ENCODE measurements at places on chromosomes 7 and 10.

- DNase-seq, result no peak
Measured at GRCh38 chr10:95579835-95580535, 18.8 kb upstream of the SORBS1 start.

- no peak for DNase-seq
Measured at GRCh38 chr10:35276889-35277288, 59.4 kb upstream of the CCNY start.

DNA sequence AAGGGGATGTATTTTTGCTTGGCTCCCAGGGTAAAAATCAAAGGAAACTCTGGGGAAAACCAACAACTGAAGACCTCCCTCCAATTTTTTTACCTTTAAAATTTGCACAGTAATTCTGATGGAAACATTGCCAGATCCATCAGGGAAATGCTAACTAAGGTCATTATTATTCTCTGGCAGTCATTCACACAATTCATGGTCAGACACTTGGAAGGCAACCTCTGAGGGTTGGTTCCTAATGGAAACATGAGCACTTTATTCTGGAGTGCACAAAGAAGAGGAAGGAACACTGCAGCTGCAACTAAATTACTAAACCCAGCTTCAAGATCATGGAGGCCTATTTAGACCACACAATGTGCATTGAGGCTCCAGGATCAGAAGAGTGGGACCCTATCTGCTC, 34.2 kb downstream of the SRI start:
- no peak for DNase-seq

- no peak for DNase-seq
Measured at GRCh38 chr10:122955892-122956291, 1.9 kb upstream of the C10orf88 start.

DNA sequence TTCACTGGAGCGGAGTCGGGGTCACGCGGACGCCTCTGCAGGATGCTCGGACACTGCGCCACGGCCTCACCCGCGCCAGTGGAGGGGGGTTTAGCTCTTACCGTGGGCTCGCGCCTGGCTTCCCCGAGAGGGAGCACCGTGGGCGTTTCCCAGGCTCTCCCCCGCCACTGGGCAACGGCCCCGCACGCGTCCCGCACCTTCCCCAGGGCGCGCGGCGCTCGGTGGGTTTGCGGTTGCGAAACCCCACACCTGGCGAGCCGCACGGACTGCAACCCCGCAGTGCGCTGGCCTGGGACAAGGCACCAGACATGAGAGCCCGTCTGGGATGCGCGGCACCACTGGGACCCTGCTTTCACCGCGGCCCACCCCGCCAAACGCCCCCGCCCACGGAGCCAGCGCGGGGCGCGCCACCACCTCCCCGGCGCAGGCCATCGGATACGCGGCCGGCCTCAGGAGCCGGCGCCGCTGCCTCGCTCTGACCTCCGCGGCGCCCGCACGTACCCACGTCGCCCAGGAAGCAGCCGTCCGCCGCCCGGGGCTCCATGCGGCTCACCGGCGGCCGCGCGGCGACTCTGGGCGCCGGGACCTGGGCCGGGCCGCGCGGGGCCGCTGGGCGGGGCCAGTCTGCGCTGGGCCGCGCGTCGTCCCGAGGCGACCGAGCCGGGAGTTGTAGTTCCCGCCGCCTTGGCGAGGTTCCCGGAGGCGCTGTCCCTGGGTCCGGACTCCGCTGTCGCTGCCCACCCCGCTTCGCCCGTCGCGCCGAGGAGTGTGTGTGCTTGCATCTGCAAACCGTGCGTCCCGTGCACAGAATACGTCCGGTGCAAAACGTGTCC, at the start of gene ASB13:
ASB13 (minus strand) TSS at position 588 of the 833 bp plus-strand sequence; CDS start at position 544, 44 bp downstream.
- peak; percentile 63 for DNase-seq

DNA sequence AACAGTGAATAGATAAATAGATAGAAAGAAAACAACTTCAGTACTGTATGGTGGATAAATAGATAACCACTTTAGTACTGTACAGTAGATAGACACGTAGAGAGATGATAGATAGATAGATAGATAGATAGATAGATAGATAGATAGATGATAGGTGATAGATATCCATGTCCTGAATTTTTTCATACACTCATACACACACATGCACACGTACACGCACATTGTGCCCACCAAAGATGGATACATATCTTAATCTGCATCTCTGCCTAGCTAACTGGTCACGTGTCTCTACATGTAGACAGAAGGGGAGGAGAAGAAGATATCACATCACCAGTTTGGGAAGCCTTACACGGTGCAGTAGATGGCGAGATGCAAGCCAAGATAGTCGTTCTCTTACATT, 99.2 kb downstream of the ARID5B start:
- no peak for DNase-seq

DNA sequence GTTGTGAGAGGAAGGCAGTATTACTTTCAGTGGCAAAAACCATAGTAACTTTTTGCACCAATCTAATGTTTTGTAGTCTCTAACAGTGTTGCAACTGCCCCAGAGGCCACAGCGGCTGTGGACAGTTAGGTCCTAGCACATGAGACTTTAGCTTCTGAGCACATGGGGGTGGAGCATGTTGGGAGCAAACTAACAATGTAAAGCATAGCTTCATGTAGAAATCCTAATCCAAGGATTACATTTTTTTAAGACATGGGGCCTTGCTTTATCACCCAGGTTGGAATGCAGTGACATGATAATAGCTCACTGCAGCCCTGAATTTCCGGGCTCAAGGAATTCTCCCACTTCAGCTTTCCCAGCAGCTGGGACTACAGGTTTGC, 49.0 kb downstream of the LAMB1 start:
- DNase-seq, result no peak

DNA sequence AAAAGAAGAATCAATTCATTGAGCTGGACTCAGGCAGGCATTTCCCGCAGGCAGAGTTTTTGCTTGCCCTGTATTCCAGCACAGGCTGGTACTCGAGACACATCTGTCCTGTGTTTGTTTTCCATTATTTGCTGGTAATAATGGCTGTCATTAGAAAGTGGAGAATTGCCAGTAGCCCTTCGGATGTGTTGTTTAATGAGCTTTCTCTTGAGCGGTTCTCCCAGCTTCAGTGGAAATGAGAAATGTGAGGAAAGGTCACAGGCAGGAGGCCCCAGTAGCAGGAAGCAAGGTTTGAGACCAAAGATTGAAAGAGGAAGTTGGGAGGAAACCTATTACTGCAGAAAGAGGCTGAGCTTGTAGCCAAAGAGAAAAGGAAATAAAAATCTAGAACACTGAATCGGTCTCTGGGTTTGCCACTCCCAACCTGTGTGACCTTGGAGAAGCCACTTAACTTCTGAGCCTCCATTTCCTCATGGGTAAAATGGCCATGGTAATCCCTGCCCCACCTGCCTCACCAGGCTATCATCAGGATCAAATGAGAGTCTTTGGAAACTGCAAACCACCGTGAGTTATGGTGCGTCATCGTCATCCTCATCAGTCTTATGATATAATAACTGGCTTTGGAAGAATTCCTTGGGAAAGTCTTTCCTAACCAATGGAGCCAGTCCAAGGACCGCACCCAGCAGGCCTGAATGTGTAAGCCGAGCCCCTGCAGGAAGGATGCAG, 67.7 kb downstream of the TACR2 start:
- DNase-seq, result peak; percentile 91

GRCh38 chr10:16195178-16195769, 241.5 kb upstream of the PTER start:
- DNase-seq, result peak; percentile 23

DNA sequence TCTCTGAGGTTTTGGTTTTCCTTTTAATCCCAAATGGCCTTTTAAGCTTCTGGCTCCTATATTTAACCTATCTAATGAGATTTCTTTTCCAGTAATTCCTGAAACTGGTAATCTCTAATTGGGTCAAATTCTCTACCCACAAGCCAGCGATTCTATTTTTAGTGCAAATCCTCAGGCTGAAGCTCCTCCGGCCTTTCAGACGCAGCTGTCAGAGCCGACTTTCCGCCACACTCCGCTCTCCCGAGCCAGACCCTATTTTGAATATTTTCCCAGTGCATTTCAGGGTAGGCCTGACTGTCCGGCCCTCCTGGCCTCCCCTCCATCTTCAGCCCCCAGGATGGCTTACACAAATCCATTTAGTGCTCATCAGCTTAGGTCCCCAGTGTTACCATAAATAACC, 9.7 kb upstream of the ADCY1 start:
- DNase-seq, result no peak

DNA sequence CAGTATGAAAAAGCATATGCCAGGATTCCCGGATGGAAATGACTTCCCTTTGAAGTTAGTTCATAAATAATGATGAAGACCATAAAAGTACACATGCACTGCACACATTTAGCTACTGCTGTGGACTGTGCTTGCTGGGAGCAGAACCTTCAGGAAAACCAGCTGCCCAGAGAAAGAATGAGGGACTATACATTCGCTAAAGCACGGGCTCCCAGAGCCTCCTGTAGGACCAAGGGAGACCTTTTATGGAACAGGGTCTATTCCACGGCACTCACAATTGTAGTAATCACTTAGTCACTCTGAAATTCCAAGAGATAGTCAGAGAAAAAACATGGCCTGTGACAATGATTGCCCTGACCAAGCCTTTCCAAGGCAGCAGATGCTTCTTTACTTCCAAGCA, 24.1 kb downstream of the SORCS3 start:
- DNase-seq, result no peak

GRCh38 chr7:143222782-143223181, 945 bp downstream of the TAS2R40 start:
- peak; percentile 10 for DNase-seq

DNA sequence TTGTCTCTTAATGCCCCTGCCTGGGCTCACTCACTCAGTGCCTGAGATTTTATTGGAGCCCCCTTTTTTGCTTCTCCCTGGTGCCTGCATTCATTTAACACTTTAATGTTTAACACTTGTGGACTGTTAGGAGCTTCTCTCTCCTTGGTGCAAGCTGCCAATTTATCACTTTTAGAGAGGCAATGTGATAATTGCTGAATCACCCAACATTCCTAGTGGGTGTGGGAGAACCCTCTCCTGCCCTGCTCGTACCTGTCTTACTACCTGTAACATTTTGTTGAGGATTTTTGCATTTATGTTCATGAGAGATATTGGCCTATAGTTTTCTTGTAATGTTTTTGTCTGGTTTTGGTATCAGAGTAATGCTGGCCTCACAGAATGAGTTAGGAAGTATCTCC, 13.2 kb downstream of the STAM start:
- DNase-seq, result no peak

DNA sequence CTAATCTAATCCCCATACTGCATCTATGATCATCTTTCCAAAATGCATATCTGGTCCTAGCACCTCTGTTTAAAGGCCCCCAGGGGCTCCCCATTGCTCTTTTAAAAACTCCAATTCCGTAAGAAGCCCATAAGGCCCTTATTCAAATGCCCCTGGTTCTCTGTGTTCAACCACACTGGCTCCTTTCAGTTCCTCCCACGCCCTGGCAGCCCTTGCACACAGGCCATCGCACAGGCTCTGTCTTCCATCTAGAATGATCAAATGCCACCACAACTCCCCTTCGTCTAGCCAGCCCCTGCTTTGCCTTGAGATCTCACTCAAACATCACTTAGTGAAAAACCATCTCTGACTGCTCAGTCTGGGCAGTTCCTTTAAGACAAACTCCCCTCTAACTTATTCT, 112.9 kb upstream of the LYZL2 start:
- DNase-seq, result no peak

DNA sequence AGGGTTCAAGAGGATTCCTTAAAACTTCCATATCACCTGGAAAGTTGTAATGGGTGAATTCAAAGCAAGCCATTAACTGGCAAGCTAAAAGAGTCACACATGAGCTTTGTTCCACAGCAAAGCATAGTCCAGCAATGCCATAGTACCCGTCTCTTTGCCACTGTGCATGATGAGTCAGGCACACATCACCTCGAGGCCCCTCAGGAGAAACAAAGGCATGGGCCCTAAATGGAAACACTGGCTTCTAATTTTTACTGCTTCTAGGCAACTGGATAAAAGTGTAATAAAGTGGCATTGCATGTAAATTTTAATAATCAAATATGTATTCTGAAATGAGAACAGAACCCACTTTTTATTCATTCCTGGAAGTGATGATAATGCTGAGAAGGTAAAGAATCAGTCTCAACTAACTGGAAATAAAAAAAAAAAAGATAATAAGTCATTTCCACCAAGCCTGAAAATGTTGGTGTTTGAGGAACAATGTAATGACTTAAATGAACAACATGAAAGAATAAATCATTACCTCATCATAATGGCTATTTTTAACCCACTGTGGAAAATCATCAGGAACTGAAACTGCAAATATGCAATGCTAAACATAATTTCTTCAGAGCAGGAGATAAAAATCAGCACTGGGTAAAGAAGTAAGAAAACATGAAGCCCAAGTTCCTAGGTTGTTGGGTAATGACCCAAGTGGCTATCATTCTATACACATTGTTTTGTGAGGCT, 104.9 kb downstream of the CDK6 start:
- DNase-seq, result no peak

DNA sequence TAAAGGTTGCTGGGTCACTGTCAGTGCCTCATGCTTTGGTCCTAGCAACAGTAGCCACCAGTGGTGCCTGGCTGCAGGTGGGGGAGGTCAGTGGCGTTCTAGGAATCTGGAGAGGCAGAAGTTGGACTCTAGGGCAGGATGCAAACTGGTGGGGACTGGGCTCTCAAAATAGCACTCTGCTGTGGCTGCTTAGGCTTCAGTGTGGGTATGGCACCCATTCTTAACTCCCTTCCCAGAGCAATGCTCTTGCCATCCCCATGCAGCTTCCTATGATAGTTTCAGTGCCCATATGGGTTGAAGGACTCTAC, 330.8 kb downstream of the PCDH15 start:
- DNase-seq, result no peak

GRCh38 chr7:71264005-71264404, 132.1 kb downstream of the GALNT17 start:
- DNase-seq, result no peak

DNA sequence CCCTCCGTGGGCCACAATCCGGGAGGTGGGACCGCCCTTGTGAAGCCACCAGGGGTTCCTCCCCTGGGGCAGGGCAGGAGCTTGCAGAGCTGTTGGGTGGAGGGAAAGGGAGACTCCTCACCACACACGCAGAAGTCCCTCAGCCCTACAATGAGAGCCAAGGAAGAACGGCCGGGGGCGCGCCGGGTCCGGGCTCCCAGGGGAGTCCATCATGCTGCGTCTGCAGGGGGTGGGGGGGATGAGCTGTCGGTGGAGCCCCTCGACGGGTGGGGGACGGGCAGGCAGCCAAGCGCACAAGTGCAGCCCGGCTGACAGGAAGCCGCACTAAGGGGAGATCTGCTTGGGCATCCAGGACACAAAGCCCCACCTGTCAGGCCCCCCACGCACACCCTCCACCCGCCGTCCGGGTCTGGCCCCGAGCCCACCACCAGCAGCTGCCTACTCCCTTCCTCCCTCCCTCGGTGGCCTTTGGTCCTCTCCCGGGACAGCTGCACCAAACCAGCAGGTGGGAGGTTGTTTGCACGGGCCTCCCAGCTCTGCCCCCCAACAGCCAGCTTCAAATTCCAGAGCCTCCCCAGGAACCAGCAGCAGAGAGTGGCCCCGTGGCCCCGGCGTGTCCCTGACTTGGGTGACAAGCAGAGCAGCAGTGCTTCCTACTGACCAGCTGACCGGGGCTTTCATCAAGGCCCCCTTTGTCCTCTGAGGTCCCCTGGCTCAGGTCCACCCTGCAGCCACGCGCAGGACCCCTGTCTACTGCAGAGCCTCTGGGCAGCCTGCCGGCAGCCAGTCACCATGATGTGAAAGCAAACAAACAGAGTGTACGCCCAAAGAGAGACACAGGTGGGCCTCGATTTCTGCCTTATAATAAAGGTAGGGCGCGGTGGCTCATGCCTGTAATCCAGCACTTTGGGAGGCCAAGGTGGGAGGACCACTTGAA, 50.3 kb downstream of the HIP1 start:
- DNase-seq, result no peak

- DNase-seq, result no peak
Measured at GRCh38 chr10:116026725-116027124, 246.3 kb downstream of the GFRA1 start.

GRCh38 chr10:96743988-96744585, 23.8 kb upstream of the PIK3AP1 start:
- DNase-seq, result peak; percentile 80
